Activated naive CD8-positive, alpha-beta T cell treated with anti-CD3 and anti-CD28 coated beads, Interleukin-2, amount 50 U/mL, for 16 hours (primary cell): ENCODE measurements at places on chromosomes 5 and 9.

DNA sequence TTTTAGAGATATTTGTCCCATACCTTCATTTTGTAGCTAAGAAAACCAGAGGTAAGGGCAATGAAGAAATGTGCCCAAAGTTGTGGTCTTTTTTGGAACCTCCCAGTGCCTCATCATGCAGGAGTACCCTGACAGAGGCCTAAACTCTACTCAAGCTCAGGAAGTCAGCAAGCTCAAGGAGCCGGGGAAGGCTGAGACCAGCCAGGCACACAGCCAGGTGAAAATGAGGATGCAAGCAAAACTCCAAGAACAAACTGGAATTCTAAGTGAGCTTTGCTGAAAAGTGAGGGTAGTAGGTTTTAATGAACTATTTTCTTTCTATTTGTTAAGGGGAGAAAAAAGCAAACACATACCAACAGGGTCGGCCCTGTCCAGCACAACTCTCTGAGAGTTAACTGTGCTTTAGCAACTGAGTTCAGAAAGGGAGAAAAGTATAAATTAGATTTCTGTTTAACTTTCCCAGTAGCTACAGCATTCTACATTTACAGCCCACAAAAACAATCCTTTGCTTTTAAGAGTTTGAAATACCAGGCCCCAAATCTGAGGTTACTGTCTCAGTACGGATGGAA is 146.4 kb downstream of the GNAQ start:
- DNase-seq, result no peak

GRCh38 chr5:68026092-68026885 is 189.3 kb upstream of the PIK3R1 start:
- DNase-seq, result no peak

- no peak for DNase-seq
These were observed 165.6 kb downstream of the RFX3 start for GRCh38 chr9:3360245-3360644.

- no peak for DNase-seq
These were observed 44.6 kb upstream of the SHOC1 start for GRCh38 chr9:111839387-111839786.
